Effector CD4-positive, alpha-beta T cell (primary cell): ENCODE measurements at places on chromosomes 11 and 22.

DNA sequence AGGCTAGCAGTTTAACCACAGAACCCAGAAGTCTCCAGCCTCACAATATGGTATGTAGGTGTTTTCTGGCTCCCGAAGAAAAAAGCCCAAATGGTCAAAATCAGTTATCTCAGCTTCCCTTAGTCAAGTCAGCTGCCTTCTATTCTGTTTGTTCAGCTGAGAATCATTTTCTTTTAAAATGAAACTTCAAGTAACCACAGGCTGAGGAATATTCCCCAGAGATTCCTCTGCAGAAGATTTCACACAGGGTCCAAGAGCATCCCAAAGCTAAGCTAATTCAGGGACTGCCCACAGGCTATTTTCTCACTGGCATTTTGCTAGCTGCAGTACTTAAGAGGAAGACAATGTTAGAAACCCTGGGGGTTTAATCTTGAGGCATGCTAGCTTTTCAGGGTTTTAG is 977.0 kb upstream of the CHORDC1 start:
- no peak for DNase-seq

DNA sequence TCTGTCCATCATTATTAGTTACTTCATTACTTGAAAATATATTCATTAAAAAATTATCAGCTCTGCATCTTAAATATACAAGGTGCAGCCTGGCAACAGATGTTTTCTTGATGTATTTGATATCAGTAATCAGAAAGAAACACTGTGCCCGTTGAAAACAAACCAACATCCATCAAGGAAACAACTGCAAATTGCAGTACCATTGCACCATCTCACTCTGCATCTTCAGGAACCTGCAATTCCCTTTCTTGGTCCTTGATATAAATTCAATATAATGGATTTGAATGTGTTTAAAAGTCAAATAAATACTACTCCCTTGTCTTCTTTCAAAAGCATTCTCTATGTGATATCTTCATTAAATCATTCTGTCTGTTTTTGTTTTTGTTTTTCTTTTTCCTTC is 1131.2 kb downstream of the FAM181B start:
- no peak for DNase-seq

DNA sequence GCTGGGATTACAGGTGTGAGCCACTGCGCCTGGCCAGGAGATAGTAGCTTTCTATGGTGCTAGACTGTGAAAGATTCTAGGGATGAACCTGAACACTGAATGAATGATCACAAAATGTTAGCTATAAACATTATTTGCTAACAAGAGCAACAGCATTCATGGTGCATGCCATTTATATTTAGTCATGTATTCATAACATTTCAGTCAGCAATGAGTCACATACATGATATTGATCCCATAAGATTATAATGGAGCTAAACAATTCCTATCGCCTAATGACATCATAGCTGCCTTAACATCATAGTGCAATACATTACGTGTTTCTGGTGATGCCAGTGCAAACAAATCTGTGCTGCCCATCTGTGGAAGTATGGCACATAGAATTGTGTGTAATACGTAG is 164.1 kb downstream of the ARHGAP42 start:
- DNase-seq = no peak

DNA sequence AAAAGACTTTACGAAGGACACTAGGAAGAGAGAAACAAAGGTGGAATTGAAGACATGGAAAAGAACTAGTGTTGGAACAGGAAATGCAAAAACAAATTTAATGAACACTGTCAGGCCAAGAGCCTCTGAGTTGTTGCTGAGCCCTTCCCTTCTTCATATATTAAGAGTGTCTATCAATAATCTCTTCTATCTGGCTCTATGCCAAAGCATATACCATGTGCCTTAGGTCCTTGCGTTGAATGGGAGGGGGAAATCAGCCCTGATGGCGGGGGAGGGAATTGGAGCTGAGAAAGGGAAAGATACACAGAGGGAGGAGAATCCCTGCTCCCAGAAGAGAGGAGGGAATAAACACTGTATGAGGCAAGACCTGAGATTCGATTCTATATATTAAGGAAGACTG is 5.5 kb upstream of the OR52B6 start:
- DNase-seq = no peak

DNA sequence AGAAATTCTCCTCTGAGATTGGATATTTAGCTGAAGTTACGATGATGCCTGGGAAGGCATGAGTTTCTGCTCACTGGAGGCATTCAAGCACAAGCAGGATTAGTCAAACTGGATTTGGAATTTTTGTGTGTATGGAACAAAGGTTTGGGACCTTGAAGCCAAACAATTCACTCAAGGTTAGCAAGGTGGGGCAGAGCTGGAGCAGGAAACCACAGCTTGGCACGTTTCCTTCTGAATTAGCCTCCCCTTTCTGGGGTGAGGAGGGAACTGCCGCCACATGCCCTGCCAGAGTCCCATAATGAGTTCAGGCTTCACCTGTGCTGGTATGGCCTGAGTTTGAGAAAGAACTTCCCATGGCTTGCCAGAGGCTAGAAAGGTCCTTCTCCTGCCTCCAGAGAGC is 50.9 kb upstream of the RRAS2 start:
- no peak for DNase-seq
